ENCODE measurements at places on chromosomes 16 and 17.

- DNase-seq: no peak
These were observed 4.6 kb downstream of the UTS2R start for GRCh38 chr17:82376042-82376730.

DNA sequence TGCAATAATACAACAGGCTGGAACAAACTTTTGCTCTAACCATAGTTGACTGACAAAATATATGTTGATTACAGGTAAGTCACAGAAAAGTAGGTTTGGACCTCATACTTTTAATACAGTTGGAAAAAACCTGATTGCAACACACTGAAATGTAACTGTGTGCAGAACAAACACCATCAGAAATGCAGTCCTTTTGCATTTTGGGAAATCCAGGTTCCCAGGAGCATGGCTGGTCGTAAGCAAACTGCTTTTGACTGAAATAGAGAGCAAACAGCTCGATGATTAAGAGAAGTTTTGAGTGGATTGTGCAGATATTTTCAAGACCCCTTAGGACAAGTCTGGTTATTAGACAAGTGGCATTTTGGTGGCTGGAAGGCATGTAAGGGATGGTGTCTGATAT is 8.0 kb downstream of the IGF2BP1 start:
- no peak for DNase-seq

- no peak for DNase-seq
These were observed 55.7 kb downstream of the CENPV start for GRCh38 chr17:16297367-16298139.

GRCh38 chr16:2949705-2950352 is 14.2 kb upstream of the KREMEN2 start:
- no peak for DNase-seq

GRCh38 chr17:58308985-58309917 is 19.3 kb downstream of the TSPOAP1 start:
- no peak for DNase-seq

- no peak for DNase-seq
These were observed 9.6 kb downstream of the CALCOCO2 start for GRCh38 chr17:48840441-48840840.

DNA sequence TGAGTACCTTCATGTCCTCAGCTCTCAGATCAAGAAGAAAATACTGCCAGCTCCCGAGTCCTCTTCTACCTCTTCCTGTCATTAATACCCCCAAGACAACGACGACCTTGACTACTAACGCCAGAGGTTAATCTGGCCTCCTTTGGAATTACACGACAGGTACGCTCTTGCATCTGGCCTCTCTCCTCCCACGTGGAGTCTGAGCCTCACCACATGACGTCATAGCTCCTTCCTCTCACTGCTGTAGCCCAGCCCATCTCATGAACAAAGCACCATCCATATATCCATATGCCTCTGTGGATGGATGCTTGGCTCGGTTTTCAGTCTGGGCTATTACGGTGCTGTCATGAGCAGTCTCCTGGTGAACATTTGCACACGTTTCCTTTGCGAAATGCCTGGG is 110.2 kb upstream of the TNRC6C start:
- DNase-seq: no peak

DNA sequence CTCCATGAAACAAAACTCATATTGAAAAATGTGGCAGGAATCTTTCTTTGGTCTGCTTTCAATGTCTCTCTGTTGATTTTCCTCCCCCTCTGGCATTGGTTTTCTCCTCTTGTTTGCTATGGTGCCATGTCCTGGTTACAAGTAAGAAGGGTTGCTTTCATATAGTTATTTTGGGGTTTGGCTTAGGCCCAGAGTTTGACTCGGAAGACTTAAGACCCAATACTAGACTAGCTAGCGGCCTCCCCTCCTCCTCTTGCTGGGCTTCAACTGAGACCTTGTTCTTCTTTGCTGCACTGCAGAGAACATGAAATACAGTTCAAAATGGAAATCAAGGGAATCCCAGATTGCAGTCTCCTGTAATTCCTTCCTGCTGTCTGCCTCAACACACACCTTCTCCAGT is 30.0 kb upstream of the CLEC18A start:
- DNase-seq: no peak

DNA sequence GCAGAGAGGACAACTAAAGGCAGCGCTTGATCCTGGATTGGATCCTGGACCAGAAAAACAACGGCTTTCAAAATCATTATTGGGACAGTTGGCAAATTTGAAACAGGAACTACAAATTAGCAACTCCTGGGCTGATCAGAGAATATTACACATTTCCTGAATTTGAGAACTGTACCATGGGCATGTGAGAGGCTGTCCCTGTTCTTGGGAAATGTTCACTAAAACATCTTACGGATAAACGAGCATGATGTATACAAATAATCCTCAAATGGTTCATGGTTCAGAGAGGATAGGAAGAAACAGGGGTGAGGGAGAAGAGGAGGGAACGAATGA is 2.3 kb upstream of the ITGAE start:
- DNase-seq: no peak

DNA sequence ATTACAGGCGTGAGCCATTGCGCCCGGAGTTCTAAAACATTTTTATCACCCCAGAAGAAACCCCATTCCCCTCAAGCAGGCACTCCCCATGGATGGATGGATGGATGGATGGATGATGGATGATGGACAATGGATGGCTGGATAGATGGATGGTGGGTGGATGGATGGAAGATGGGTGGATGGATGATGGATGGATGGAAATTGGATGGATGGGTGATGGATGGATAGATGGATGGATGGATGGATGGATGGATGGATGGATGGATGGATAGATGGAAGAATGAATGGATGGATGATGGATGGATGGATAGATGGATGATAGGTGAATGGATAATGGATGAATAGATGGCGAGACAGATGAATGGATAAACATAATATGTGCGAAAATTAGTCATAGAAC is 16.5 kb downstream of the PLA2G10 start:
- no peak for DNase-seq

- DNase-seq: no peak
These were observed 293.2 kb upstream of the MON1B start for GRCh38 chr16:76897816-76898215.

DNA sequence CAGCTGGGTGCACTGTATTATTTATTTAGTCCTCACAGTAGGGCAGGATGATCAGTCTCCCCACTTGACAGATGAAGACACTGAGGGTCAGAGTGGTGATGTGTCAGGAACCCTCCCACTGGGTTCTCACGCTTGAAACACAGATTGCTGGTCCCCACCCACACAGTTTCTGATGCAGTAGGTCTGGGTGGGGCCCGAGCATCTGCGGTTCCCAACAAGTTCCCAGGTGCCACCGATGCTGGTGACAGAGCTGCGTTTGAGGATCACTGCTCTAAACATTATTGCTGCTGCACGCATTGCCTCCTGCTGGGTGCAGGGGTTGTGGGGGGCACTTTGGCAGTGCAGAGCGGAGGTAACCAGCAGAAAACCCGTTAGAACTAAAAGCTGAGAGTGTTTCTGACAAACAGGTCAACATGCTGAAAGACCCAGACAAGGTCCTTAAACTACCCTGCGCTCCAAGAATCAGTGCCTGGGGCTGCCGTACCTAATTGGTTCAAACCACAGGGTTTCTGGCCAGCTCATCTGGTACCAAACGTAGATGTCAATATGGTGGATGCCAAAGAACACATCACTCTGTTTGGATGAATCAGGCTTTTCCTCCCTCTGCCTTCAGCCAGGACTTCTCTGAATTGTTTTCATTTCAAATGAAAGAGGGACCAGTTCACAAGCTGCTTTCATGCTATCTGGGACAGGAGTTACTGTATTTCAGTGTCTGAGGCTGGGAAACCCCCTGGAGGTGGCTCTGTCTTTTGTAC is 76.0 kb downstream of the ABCC1 start:
- DNase-seq: no peak

GRCh38 chr16:56233795-56234566 is 42.7 kb downstream of the GNAO1 start:
- DNase-seq: no peak

GRCh38 chr16:56657555-56658326 is at the start of gene MT1F:
Gene MT1F (plus strand): TSS chr16:56657959. CDS start chr16:56658059, 100 bp downstream.
- peak; percentile 24 for DNase-seq

DNA sequence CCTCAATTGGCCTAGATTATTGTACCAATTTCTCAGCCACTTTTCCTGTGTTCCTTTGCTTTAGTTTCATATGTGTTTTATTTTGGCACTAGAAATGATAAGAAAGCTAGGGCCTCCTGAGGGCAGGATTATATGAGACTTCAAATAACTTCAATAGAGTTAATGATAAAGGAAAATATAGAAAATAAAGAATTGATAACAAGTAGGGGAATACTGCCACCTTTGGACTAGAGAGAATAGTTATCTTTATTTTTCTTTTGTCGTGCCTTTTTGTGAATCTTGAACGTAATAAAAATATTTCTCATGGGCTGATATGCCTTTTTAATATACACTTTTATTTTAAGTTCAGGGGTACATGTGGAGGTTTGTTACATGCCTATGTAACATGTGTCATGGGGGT is 29.3 kb upstream of the RBL2 start:
- DNase-seq: no peak

DNA sequence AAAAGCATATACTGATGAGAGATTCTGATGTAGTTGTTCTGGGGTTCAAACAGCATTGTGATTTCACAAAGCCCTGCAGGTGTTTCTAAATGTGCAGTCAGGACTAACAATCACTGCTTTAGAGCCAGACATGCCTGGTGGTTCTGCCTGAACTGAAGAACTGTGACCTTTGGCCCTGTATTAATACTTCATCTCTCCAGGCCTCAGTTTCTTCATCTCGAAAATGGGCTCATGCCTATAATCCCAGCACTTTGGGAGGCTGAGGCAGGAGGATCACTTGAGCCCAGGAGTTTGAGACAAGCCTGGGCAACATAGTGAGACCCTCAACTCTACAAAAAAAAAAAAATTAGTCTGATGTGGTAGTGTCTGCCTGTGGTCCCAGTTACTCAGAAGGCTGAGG is 3.9 kb downstream of the DNAI2 start:
- DNase-seq: no peak

DNA sequence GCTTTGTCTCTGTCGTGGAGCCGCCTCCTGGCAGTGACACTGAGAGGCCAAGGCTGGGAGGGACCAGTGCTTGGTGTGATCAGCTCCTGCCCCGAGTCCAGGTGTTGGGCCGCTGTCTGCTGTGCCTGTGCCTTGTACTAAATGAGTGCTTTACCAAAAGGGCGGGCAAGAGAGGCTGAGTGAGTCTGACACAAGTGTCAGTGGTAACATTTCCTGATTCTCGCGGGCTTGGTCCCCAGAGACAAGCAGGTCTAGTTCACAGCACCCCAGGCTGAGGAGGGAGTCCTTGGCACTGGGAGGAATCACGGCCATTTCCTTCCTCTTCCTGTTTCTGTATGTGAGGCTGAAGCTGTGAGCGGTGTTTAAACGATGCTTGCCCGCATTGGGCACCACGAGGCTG is 30.2 kb downstream of the PLD6 start:
- no peak for DNase-seq

- no peak for DNase-seq
These were observed 17.5 kb upstream of the HOXB9 start for GRCh38 chr17:48643697-48644012.

DNA sequence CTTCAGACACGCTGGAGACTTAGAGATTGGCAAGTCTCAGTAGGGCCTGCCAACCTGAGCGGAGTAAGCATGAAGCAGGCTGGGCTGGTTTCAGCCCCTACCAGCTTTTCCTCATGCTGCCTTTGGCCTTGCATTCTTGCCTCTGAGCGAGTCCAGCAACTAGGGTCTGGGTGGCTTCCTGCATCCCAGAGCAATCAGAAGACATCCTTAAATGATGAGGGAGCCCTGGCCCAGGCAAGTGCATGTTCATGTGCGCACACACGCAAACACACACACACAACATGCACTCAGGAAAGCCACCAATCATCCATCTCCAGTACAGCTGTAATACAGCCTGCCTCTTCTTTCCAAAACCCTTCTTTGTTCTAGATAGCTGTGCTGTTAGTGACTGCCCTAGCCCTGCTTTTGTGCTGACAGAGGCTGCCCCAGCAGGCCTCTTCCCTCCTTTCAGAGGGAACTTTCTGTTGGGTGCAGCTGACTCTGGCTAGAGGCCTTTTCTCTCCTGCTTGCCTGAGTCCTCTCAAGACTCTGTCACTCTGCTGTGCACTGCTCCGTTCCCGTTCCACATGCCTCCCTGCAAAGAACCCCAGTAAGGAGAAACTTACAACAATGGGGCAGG is 30.7 kb upstream of the TBX2 start:
- no peak for DNase-seq

- DNase-seq: no peak
These were observed 8.8 kb downstream of the SCIMP start for GRCh38 chr17:5225668-5226457.

- DNase-seq: no peak
These were observed 565 bp downstream of the DDX52 start for GRCh38 chr17:37642681-37643080.

DNA sequence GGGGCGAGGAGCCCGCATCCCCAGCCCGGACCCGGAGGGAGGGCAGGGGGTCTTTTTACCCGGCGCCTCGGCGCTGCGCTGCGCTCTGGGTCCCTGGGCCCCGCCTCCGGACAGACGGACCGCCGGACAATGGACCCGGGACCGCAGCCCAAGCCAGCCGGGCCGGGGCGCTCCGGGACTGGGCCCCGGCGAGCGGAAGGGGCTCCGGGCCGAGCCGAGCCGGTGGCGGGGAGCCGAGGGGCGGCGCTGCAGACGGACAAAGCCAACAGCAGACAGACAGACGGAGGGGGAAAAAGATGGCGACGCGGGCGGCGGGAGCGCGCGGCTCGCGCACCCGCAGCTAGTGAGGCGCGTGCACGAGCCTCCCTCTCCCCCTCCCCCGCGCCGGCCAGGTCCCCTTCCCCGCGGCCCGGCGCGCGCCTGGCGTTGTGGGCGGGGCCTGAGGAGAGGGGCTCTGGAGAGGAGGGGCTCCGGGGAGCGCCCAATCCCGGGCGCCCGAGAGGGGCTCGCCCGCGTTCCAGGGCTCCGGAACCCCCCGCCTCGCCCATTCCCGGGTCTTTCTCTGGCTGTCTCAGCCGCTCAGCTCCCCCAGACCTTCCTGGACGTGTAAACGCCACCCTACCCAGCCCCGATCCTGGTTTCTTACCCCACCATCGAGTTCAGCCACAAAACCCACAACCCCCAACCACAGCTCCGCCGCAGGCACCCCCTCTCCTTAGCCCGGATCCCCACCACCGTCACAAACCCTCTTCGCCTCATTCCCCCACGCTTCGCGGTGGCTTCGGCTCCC is at the start of gene ZNF821:
TSS of gene ZNF821 (minus strand) at position 334 of the 790 bp plus-strand sequence. CDS start 4,236 bp downstream, outside the sequence.
- peak; percentile 46 for DNase-seq

GRCh38 chr16:59758848-59759247 is 1024.7 kb upstream of the GOT2 start:
- no peak for DNase-seq

DNA sequence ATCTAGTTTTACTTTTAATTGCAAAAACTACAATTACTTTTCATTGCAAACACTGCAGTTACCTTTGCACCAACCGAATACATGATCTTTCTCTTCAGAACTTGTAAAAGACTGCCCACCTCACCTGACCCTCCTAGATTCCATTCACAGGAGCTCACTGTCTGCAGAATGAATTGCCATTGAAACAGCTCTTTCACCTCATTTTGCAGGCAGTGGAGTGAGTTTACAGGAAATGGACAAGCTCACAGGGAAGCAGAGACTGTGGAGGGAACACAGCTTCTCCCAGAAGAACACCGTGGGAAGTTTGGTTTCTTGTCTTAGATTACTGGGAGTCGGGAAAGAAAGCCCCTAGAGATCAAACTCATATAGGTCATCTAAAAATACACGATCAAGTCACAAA is 439.7 kb upstream of the RBFOX1 start:
- DNase-seq: no peak

GRCh38 chr17:58985971-58986370 is 120.7 kb downstream of the TRIM37 start:
- no peak for DNase-seq

- peak; percentile 23 for DNase-seq
These were observed 28.7 kb downstream of the MPG start for GRCh38 chr16:106623-107324.

- DNase-seq: no peak
These were observed 1.2 kb downstream of the MAF start for GRCh38 chr16:79599256-79599836.

Measured in activated CD8-positive, alpha-beta memory T cell treated with anti-CD3 and anti-CD28 coated beads for 1 hour (primary cell).